NCI-H2029 (cell line): ENCODE measurements at places on chromosomes 4 and X.
A peak's percentile ranks its signal among the peaks of the same experiment; 100 is the strongest.

DNA sequence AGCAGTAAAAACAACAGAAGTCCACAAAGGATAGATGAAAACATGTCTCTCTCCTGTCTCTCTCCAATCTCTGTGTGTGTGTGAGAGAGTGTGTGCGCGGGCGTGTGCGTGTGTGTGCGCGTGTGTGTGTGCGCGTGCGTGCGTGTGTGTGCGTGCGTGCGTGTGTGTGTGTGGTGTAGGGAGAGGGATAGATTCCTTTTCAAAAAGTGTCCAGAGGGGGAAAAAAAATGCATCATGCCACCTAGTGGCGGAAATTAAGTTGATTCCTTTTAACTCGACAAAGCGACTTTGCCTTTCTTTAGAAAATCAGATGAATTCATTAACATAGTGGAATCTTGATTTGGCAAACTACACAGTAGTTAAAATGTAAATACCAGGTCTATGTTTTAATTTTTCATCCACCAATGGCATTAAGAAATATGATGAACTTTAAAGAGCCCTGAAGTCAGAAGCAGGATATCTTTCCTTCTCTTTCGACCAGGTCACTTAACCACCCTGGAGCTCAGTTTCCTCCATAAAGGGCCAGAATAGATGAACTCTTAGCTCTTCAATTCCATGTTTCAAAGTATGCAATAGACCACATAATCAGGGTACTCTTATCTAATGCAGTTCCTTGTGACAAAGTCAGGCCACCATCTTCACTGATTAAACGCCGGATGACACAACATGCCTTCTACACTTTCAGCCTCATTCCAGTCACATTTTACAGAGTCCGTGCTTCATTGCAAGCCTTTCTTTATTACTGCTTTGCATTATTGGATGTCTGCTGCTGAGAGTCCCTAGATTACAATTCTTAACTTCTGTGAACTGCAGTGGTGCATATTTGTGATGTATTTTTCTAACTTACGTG is 162.8 kb downstream of the FBXO8 start:
- DNase-seq = peak; percentile 16

GRCh38 chr4:15373363-15373762 is 54.5 kb upstream of the C1QTNF7 start:
- no peak for DNase-seq

DNA sequence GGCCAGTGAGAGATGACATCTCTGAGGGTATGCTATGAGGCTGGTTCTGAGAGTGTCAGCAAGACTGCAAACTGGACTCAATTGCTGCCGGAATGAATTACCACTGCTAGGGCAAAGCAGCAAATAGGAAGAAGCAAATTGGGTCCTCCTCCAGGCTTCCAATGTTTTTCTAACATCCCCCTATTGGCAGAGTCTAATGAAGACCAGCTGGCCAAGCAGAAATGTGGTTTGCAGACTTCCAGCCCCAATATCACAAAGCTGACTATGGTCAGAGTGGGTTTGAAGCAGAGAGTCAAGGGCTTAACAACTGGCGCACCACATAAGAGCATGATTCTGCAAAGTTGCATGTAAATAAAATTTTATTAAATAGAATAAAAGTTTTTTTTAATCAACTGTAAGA is 225.4 kb upstream of the GLRA2 start:
- DNase-seq = no peak

- no peak for DNase-seq
These were observed 69.2 kb upstream of the GRID2 start for GRCh38 chr4:92234393-92235176.

GRCh38 chr4:74328501-74328900 is 20.2 kb downstream of the EPGN start:
- DNase-seq = no peak
